Stimulated activated CD4-positive, alpha-beta T cell treated with anti-CD3 and anti-CD28 coated beads, Interleukin-12 subunit alpha, Interleukin-12 subunit beta, amount 100 ng/mL, for 24 hours (primary cell): ENCODE measurements at places on chromosomes 7 and 10.

DNA sequence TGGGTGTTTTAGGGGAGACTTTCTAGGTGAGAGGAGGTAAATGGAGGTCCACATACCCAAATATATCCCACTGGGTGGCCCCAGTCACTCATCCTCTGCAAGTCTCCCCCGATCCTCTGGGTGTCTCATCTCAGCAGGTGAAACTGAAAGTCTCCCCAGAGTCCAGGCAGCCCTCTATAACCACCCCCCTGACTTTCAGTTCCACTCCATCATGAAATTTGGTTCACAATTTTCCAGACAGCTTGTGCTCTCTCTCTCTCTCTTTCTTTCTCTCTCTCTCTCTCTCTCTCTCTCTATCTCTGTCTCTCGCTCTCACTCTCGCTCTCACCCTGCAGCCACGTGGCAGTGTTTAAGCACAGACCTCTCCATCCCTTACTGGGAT is 56.7 kb upstream of the ELN start:
- DNase-seq, result no peak

DNA sequence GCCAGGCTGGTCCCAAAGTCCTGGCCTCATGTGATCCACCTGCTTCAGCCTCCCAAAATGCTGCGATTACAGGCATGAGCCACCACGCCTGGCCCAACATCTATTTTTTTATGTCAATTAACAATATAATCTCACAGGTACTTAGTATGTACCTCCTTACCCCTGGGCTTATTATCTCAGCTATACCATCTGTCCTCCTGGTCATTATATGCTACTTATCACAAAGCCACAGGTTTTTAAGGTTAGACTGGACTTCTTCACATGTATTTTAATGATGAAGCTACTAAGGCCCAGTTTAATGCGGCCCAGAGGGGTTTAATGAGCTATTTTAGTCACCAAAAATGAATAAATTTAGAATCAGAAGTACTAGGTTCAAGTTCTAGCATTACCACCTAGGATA is 3.4 kb downstream of the NSUN6 start:
- DNase-seq, result no peak

DNA sequence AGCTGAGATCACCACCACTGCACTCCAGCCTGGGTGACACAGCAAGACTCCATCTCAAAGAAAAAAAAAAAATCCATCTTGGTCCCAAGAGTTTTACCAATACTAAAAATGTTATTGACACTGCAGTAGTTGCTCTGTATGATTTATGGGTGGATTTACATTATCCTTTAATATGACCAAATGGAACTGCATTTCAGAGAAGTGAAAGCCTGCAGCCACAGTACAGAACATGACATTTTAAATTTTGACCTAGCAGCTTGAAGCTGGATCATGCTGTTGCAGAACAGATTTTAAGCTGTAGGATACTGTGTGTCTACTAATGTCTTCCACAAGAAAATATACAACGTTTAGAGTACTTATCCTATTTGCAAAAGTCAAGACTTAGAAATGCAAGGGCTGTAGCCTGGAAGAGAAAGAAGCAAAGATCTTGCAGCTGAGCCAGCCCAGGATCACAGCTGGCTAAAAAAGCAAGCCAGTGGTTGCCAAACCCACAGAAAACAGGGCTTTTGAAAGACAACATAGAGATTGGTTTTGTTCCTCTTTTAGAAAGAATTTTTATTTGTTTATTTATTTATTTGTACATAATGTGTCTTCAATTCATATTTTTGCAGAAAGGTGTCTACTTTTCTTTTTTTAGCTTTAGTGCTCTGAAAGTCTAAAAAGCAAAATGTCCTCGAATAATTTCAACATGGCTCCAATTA is 55.2 kb upstream of the WNT16 start:
- no peak for DNase-seq

DNA sequence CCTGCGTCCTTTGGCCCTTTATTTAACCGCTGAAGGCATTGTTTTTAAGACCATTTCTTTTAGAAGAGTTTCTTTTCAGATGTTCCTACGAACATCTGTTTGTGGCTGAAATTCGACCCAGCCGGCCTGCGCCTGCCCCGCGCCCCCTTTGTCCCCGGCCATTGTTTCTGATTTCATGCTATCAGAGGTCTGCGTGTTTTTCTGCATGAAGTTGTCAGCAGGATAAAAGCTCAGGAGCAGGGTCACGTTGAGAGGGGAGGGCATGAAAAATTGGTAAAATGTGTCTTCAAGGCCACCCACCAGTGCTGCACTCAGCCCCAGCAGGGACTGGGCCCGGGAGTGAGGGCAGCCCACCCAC is 43.1 kb downstream of the NKX6-2 start:
- no peak for DNase-seq

- no peak for DNase-seq
These were observed 69.8 kb downstream of the ADD3 start for GRCh38 chr10:110077436-110078130.

DNA sequence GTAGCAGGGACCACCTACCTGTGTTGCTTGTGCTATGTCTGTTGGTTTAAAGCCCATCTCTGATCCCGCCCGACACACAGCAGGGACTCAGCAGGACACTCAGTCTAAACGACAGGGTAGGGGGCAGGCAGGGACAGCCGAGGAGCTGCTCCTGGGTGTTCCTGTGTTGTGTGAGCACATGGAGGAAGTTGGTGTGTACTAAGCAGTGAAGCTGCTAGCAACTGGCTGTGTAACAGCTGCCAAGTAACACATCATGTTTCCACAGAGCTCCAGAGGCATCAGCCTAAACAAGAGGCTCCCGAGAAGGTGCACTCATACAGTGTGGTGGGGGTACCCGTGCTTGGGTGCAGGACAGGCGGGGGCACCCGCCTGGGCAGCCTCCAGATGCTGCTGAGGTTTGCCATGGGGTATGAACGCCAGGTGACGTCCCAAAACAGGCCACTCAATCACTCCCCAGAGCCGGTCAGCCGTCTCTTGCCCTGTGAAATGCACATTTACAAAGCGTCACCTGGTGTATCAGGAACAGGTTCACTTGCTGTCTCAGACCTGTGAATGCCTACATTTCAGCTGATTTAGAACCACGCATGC is 59.6 kb downstream of the PTPRN2 start:
- DNase-seq, result no peak

DNA sequence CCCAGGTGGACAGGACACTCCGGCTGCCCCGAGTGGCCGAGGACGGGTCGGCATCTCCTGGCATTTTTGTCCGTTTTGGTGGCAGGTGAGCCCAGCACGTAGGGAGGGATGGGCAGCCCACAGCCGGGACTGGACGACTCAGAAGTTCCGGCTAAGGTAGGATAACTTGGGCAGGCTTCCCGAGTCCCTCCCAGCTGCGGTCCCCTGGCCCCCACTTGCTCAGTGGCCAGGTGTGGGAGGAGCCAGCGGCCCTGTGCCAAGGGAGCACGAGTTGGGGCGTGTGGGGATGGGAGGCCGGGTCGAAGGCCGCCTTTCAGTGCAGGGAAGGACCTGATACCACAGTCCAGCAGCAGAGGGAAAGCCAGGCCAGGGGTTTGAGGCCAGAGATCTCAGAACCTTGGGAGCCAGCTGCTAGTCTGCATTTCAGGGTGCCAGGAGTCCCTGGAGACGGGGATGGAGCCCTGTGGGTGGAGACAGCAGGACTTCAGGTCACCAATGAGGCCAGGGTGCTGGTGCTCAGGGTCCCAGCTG is 58.5 kb downstream of the PWWP2B start:
- DNase-seq, result no peak

DNA sequence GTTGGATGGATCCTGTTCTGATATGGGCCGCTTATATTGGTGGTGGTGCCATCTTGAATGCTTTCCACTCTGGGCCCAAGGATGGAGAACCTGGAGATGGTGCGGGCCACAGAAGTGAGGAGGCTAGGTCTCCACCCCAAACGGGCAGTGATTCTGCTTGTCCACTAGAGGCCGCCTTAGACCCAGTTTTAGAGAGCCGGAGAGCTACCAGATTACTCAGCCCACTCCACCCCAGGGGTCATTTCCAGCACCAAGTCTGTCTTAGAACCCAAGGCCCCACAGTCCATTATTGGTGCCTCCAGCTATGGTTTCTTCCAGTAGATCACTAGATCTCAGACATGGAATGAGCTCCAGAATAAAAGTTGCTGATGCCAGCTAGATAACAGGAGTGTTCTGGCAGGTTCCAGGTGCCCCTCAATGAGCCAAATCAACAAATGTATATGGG is 11.8 kb upstream of the CAMK2G start:
- peak; percentile 49 for DNase-seq

GRCh38 chr10:5737352-5737751 is 52.7 kb downstream of the TASOR2 start:
- no peak for DNase-seq

GRCh38 chr10:47311193-47311931 is 10.9 kb upstream of the GDF2 start:
- no peak for DNase-seq

GRCh38 chr10:93039721-93040120 is 20.9 kb upstream of the CYP26C1 start:
- DNase-seq, result no peak

DNA sequence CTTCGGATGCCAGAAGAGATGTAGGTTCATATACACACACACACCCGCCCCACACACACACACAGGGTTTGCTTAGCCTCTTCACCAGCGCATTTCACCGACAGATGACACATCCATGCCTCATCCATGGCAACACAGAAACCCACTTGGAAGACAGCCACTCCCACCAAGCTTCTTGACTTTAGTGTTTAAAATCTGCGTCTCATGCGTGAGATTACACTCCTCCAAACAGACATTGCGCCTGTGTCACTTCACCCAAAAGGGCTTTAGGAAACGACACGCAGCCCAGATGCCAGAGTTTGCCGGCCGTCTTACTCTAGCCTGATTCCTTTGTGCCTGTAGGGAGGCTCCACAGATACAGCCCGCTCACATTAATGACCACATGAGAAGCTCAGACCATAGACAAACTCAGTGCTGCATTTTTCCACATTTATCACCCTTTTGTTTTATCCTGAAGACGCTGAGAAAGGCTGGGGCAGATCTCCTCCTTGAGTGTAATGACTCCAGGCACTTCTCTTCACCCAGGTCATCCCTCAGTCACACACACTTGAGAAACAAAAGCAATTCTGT is 73.8 kb downstream of the DIP2C start:
- DNase-seq, result no peak

GRCh38 chr7:95395755-95396135 is 430 bp downstream of the PON3 start:
- DNase-seq, result no peak
